ENCODE measurements at places on chromosomes 3 and 15.

GRCh38 chr3:144511346-144511745 lies 539.7 kb downstream of the DIPK2A start:
- DNase-seq, result no peak

DNA sequence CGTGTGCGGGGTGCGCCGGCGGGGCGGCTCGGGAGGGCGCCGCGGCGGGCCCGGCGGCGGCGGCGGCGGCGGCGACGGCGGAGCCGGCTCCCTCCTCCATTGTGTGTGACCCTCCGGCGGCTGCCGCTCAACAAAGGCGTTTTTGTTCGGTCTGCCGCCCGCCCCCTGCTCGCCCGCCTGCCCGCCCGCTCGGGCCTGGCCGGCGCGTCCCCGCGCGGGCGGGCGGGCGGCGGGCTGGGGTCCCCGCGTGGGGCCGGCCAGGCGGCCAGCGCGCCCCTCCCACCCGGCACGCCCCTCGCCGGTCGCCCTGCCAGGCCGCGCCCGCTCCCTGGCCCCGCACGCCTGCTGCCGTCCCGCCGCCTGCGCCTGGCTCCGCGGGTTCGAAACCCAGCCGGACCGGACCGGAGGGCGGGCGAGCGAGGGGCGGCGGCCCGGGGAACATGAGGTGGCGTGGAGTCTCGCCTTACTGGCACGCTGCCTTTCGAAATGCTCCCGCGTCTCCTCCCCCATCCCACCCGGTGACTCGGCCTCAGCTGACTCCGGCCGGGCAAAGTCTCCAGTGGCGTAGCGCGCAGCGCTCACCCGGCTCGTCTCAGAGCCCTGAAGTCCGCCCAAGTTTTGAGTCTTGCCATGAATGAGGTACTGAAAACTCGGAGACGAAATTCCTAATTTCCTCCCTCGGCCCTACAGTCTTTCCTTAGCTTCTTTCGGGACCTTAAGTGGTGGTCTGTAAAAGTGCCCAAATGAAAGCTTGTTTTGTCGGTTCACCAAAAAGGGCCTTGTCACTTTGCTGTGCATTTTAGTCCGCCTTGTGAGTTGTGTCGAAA lies 588 bp downstream of the MAPK6 start:
- DNase-seq, result peak; percentile 43

GRCh38 chr3:62665627-62666437 lies 209.4 kb downstream of the CADPS start:
- no peak for DNase-seq

DNA sequence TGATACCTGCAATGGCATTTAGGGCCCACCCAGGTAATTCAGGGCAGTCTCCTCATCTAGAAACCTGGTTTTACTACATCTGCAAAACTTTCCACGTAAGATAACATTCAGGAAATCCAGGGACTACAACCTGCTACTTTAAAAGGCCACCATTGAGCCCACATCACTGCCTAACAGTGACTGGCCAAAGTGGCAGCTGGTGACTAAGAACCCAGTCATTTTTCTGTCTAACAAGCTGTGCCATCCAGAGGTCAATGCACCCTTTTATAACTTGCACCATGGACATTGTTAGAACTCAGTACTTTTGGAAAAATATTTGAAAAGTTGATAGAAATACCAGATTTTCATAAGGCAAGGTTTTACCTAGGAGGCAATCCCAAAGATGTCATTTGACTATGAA lies 492.4 kb downstream of the OTOL1 start:
- DNase-seq, result no peak

GRCh38 chr15:36210426-36210825 lies 369.0 kb upstream of the CDIN1 start:
- no peak for DNase-seq
